CMK (cell line): ENCODE measurements at places on chromosomes 13 and 19.

- no peak for DNase-seq
Measured at GRCh38 chr13:78129359-78129758, 210.7 kb upstream of the EDNRB start.

- DNase-seq = no peak
Measured at GRCh38 chr13:24631922-24632321, 48.3 kb upstream of the ATP12A start.

GRCh38 chr13:46342538-46342937 lies 44.5 kb downstream of the RUBCNL start:
- DNase-seq = no peak

DNA sequence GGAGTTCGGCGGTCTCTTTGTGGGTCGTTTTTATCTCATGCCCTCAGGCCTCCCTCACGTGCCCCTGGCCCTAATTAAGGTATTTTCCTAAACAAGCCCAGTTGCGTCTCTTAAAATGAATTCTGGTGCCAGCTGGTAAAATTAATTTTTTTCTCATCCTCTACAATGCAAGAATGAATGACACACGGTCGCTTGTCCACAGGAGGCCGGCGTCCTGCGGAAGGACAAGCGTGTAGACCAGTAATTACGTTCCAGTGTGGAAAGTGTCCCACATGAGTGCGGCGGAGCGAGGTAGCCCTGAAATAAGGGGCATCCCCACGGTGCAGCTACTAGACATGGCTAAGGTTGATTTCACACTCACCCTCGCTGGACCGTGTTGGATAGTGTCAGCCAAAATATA lies 34.5 kb upstream of the NDUFS7 start:
- no peak for DNase-seq

DNA sequence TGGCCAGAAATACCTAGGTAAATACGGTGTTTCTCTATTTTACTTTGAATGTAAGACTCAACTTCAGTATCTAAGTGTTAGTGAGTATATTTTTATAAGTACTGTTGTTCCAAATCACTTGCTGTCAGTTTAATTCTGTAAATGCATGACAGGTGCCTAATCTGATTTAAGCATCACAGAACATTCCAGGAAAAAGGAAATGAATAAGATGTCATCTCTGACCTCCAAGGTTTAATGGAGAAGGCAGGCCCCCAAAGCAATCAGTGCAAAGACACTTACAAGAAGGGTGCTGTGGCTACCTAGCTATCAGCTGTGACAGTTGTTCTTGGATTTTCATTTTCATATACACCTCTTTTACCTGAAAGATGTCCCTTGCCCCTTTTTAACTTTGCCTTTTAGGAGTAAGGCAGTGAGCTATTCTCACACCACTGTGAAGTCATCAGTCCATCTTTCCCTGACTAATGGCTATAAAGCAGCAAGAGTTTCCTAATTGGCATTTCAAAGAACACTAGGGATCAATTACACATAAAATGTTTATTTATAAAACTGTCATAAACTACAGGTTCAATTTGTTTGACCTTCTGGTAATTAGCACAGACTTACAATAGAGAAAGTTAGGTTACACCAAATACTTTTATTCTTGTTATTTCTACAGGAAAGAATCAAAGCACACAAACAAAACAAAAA lies 427.6 kb downstream of the SPRY2 start:
- no peak for DNase-seq
